ENCODE measurements at places on chromosomes 13 and 19. TPM values are rescaled to one million over a fixed set of nuclear protein-coding genes. Genes with fewer than 3 reads are reported as not detected.

DNA sequence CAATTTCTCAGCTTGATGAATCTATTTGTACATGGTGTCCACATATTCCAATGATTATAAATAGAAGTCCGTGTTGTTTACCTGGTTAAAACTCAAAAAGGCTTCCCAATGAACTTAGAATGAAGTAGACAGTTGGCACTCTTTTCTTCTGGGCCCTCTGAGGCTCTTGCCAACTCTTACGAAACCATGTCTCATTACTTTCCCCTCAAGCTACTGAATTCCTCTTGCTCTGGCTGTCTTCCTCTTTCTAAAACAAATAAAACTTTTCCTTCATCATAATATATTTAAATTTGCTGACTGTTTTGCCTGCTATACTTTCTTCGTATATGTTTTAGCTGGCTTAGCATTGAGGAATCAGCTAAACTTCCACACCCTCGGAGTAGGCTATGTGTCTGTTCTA lies 139.7 kb downstream of the SLITRK6 start:
- no peak for DNase-seq

- DNase-seq = no peak
Measured at GRCh38 chr13:106819413-106820180, 251.7 kb upstream of the ARGLU1 start.

- peak; percentile 82 for DNase-seq
Measured at GRCh38 chr13:113816946-113817859, 46.7 kb downstream of the GAS6 start.

Gene KCNC3
- polyA plus RNA-seq = not detected

DNA sequence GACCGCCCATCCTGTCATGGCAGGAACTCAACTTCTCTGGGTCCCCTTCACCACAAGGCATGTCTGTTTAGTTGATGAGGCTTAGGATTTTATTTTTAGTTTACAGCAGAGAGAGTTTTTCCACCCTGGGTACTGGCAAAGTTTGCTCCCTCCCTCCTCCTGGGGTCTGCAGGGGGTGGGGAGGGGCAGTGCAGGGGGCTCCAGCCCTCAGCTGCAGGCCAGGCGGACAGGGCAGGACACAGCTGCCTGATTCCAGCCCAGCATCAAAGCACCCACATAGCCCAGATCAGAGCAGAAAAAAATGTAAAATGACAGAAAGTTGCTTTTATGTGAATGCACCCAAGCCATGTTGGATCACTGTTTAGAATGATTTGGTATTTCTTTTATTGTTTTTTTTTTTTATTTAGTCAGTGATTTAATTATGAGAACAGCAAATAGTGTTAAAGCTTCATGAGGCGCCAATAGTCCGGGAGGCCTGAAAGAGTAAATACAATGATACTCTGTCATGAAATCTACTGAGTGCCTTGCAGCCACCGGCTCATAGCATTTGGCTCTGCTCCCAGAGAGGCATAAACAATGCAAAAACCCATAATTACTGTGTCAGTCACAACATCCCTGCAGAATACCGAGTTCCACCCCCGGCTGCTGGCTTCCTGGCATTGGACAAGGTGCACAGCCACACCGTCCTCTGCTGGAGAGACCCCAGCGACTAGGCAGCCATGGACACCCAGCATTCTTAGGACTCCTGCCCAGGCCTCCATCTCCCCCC lies 923.5 kb downstream of the UQCRFS1 start:
- DNase-seq = no peak

DNA sequence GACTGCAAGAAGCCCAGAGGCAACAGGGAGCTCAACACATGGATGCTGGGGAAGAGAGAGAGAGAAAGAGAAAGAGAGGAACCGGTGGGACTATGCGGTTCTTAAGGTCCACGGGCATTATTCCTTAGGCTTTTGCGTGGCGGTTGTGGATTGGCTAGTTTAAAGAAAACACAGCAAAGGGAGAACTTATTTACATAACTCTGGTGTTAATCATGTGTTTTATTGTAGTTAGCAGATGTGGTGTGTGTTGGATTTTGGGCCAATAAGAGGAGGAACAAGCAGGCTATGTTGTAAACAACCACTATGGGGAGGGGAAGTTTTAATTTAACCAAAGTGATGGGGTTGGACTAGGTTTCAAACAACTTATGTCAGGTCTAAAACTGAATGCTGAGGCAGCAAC lies 275.3 kb upstream of the KLF12 start:
- no peak for DNase-seq

DNA sequence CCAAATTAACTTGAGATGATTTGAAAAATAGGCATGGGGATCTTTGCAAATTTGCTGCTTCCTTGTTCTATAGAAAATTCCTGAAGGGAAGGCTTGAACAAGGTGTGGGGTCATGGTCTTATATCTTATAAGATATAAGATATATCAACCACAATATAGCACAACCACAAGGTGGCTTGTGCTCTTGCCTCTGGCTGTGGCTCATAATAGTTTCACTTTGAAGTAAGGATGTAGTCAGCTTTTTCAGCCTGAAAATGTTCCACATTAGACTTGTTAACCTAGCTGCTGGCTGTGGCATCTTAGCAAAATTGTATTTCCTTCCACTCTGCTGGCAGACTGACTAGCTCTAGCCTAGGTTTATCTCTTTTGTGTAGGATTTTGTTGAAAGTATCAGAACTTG lies 169.7 kb downstream of the KLF5 start:
- DNase-seq = peak; percentile 51

DNA sequence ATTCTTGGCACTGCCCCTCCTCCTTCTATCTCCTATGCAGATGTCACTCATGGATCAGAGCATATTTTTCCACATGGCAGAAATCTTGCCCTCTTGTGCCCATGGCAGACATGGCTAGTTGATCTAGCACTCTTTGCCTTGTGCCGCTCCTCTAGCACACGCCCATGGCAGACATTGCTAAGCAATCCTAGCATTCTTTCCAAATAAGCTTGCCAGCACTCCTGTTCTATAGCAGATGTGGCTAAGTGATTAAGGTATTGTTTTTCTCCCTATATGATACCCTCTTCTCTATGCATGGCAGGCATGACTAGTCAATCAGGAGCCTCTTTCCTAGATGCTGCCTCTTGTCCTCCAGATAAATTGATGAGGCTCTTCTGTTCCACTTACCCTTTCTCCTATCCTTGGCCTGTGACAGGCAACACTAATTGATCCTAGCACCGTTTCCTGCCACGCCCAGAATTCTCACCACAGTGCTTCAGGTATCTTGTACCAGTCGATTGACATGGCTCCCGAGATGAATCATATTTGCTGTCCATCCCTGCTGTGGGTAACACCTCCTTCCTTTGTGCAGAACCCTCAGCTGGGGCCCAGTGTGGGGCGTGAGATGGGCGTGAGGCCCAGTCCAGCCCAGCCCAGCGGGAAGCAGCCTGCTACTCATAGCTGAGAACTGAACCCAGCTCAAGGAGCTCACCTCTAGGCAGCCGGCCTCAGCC lies 26.9 kb downstream of the TMED1 start:
- DNase-seq = no peak

DNA sequence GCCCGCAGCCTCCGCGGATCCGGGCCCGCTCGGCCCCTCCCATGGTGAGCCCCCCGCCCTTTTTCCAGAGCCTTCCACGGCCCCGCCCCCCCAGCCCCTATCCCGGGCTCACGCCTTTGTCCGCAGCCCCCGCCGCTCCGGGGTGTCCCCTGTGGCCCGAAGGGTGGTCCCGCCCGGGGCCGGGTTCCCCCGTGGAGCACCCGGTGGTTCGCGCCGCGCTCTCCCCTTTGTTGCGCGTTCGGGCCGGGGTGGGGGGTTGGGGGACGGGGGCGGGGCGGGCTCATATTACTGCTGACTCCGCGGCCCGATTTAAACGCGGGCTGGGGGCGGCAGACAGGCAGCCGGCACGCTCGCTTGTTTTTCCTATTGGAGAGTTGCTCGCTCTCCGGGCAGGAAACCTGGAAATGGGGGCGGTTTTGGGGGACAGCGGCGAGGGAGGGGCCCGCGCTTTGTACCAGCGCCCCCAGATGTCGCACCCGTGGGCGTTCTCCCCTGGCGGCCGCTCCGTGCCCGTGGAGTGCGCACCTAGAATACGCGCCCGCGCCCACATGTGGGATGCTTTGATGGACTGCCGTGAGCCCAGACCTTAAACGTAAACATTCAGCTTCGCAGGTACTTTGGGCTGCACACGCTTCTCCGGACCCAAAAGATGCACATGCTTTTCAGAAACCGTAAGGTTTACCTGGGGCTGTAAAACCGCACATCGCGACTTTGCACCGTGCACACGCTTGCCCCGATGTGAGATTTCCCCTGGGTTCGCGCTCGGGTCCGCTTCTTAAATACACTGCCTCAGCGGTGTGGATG lies 699 bp downstream of the PTOV1 start:
- no peak for DNase-seq

Measured in naive thymus-derived CD4-positive, alpha-beta T cell (primary cell).